ENCODE measurements at places on chromosomes 7 and 10.

- DNase-seq, result no peak
Measured at GRCh38 chr7:122577449-122578003, 121.4 kb downstream of the RNF133 start.

GRCh38 chr10:24041034-24041433 is 167.9 kb upstream of the KIAA1217 start:
- DNase-seq, result no peak

GRCh38 chr10:83968052-83968451 is 171.3 kb upstream of the GHITM start:
- no peak for DNase-seq

- no peak for DNase-seq
Measured at GRCh38 chr10:22442063-22442462, 96.8 kb downstream of the SPAG6 start.

GRCh38 chr10:21406595-21407193 is 118.8 kb downstream of the SKIDA1 start:
- no peak for DNase-seq

- DNase-seq, result no peak
Measured at GRCh38 chr7:133753513-133753912, 373.6 kb upstream of the LRGUK start.

GRCh38 chr10:28545967-28546644 is 13.2 kb downstream of the WAC start:
- no peak for DNase-seq

DNA sequence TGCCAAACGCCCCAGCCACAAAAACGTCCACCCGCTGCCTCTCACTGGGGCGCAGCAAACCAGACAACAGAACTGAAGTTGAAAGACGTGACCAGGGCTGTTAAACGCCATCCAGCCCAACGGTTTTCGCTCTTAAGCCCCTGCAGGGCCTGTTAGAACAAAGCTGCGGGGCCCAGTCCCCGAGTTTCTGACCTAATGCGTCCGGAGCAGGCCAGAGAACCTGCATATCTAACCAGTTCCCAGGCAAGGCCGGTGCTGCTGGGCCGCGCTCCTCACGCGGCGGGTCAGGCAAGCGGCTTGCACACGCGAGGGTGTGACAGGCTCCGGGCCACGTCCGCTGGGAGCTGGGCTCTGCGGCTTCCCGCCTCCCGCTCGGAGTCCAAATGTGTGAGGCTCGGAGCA is 87.0 kb downstream of the PTPRN2 start:
- DNase-seq, result no peak

- DNase-seq, result no peak
Measured at GRCh38 chr10:92790440-92790839, 57.9 kb upstream of the EXOC6 start.
